Stimulated activated CD4-positive, alpha-beta T cell treated with anti-CD3 and anti-CD28 coated beads, Interleukin-1b, Interleukin-23, amount 100 ng/mL, for 1 hour (primary cell): ENCODE measurements at places on chromosomes 7 and 10.

GRCh38 chr7:43784030-43784584, 25.6 kb downstream of the BLVRA start:
- DNase-seq = no peak

DNA sequence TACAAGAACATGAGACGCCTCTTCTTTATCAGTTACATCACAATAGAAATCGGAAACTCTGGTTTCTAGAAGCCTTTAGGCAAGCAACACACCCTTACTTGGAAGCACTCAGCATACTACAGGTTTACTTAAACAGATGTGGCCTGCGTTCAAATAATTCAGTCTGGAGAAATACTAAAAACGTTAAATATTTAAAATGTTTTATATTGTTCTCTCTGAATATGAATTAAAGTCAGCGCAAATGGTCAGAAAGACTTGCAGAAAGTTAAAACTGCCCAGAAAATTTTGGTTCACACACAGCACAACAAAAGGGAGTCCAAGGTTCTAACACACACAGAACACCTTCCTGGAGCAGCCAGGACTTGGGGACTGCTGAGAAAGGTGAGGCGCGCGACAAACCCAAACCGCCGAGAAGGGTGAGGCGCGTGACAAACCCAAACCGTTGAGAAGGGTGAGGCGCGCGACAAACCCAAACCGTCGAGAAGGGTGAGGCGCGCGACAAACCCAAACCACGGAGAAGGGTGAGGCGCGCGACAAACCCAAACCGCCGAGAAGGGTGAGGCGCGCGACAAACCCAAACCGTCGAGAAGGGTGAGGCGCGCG, 25.8 kb downstream of the ESYT2 start:
- DNase-seq = no peak

GRCh38 chr10:113003052-113003451, 53.0 kb downstream of the TCF7L2 start:
- no peak for DNase-seq

GRCh38 chr10:50467209-50467608, 156.5 kb downstream of the SGMS1 start:
- DNase-seq = no peak

GRCh38 chr7:45878457-45879144, 5.7 kb upstream of the CCDC201 start:
- DNase-seq = no peak

GRCh38 chr10:60236869-60237524, 152.7 kb downstream of the ANK3 start:
- DNase-seq = no peak

DNA sequence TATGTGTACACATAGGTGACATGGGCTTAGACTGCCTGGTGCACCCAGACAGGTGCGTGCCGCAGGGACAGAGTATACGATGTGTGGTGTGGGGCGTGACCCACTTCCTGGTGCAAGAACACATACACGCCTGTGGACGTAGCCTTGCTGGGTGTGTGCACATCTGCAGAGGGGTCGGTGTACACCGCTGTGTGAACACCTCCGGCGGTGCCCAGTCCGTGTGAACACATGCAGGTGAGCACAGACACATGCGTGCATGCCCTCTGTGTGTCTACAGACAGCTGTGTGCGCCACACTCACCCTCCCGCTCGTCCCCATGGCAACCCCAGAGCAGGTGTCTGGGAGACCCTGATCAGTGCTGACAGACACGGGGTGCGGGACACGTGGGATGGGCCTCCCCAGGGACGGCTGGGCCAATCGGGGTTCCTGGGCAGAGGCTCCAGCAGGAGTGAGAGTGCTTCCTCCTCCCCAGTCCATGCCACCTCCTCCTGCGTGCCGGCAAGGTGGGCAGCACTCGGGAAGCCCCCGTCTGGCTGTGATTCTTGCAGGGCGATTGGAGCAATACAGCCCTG, 23.4 kb downstream of the ELFN1 start:
- DNase-seq = no peak

DNA sequence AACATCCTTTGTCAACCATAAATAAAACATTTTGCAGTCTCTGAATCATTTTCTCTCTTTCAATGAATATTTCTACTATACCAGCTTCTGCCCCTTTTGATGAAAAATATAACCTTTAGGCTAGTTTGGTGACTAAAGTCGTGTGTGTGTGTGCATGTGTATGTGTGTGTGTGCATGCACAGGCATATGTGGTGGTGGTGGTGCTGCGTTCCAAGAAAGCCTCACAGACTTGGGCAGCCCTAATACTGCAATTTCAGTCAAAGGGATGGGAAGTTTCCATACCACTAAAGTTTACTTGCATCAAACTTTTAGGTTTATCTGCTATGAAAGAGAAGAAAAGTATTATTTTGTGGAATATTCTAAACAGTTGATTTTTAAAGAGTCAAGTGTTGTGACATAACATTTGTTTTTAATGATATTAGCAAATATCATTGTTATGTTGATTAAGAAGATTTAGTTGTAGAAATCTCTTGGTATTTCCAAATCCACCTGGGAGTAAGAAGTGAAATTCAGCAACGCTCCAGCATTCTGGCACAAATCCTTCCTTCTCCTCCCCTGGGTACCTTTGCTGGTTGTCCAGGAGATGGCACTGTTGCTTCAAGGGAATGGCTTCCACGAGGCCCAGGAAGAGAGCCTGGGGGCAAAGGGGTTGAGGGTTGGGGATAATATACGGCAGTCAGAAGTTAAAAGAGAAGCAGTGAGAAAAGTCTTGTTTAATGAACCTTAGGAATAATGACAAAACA, 41.5 kb downstream of the ASB4 start:
- no peak for DNase-seq

GRCh38 chr7:32586291-32587221, 91.3 kb downstream of the AVL9 start:
- no peak for DNase-seq

DNA sequence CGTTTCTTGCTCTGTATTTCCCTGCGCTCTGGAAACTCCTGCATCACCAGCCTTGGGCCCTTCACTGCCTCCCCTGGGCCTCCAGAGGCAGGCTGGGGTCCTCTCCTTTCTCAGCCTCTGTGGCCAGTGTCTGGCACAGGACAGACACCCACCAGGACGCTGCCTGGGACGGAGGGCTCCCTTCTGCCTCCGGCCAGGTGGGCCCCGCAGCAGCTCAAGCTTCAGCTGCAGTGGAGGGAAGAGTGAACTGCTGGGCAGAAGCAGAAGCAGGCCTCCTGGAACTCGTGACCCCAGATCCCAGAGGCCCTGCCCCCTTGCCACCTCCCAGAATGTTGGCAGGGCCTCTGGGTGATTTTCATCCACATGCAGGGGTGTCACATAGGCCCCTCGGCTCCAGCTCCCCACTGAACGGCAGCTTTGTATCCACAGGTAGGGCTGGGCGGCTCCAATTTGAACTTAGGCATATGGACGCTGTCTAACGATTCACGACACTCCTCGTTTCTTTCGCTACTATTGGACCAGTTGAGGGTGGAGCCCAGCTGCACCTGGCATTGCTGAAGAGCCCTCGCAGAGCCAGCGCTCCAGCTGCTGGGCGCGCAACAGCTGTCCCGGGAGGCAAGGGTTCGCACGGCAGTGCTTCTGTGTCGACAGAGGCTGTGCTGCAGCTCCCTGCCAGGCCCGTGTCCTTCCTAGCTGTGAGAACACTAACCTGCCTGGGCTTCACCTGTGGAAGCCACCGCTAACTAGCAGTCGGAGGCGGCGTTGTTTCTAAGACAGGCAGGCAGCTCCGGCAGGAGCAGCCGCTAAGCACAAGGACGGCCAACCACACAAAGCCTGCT, 18.4 kb upstream of the GPR146 start:
- no peak for DNase-seq

- DNase-seq = no peak
Observed at GRCh38 chr7:147432079-147432478, 1158.5 kb upstream of the C7orf33 start.

GRCh38 chr7:149714910-149715471, 58.4 kb downstream of the ZNF467 start:
- peak; percentile 16 for DNase-seq

DNA sequence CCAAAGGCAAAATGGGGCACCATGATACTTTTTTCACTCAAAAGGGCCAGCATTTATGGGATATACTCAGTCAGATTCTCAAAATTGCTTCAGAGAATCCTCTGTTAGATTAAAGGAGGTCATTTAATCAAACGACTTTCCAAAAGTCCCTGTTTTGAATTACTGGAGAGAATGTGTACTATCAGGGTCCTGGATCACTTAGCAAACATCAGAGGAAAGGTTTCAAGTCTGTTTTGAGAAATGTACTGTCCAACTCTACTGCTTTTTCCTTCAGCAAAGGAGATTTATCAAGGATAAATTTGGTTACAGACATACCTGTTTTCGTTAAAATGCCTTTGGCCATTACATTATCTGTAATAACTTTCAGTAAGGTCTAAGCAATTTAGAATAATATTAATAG, 340.9 kb downstream of the GFRA1 start:
- DNase-seq = no peak

- no peak for DNase-seq
Observed at GRCh38 chr10:117928741-117929140, 118.0 kb downstream of the RAB11FIP2 start.

GRCh38 chr10:22823109-22823508, 104.7 kb upstream of the ARMC3 start:
- DNase-seq = no peak

DNA sequence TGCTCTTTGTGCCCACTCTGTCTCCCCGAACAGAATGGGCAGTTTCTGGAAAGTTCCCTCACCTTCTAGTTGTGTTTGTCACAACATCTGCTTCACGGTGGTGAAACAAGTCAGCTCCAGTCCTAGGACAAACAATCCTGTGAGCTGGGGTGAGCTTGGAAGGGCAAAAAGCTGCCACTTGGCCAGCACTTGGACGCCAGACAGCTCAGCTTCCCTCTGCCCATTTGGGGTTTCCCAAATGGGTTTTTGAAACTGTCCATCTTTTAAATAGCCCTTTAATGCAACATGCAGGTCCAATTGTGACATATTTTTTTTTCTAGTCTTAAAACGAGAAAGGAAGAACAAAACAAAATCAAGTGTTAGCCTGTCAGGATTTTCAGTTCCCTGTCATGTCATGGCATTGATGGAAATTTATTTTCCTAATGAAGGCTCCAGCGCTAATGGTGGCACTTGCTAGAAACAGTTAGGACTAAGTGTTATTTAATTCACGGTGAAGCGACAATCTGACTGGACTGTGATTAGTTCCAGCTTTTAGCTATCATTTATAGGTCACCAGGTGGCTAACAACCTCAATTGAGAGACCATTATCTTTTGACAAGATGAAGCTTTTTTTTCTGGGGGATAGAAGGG, 181.7 kb downstream of the MYOF start:
- no peak for DNase-seq

DNA sequence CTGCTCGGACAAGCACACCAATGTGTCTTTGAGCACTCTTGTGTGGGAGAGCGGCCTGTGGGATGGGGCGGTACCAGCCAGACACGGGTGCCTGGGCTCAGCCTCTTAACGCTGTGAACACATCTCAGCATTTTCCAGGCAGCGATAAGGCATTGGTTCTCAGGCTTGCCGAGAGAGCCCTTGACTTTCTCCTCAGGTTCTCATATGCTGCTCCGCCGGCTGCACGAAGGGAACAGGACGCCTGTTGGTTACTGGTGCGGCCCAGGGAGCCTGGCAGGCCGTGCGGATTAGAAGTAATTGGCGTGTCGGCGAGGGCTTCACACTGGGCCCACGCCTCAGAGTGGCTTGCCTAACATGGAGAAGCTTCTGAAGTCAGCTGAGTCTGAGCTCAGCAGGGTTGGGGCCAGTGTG, 456.7 kb upstream of the FOXK1 start:
- DNase-seq = no peak

DNA sequence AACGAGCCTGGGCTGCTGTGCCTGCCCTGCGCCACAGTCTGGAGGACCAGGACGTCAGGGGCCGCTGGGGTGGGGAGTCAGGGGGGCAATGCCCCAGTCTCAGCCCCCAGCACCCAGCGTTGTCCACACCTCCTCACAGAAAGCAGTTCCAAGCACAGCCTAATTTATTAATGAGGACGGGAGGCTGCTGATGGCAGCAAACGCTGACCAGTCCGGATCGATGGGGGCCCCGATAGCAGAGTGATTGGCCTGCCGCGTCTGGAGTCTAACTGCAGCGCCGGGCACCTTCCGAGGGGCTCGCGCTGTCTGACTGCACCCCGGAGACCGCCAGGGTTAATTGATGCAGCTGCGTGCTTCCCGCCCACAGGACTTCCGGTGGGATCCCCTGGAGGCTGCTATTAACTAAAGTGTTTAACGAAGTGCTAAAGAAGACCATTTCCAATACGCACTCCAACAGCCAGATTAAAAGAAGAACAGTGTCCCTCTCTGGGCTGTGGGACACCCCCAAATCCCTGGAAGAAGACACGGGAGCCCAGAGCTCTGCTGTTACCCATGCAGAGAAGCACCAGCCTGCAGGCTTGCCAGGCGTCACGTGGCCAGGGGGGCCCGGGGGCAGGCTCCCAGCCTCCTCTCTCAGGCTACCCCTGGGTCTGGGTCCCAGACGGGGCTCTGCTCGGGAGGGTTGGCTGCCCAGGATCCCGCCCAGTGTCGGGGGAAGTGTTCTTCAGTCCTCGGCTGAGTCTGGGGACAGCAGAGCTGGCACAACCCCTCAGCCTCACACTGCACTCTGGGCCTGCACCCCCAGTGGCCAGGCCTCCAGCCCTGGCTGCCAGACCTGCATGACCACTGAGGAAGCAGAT, 63.8 kb downstream of the MICALL2 start:
- no peak for DNase-seq

DNA sequence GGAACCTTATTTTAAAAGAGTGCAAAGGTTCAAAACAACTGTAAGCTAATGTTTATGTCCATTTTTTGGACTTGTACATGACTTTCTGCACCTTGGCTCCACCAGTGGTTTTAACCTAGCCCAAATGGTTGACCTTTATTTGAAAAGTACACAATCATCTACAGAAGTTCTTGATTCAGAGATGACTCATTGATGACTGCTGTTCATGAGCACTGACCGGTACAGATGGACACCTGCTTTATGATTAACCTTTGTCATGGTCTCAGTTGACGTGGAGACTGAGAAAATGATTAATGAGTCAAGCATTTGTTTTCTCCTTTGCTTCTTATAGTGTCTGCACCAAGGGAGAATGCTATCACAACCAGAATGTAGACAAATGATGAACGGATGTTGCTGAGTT, 55.7 kb upstream of the PTER start:
- no peak for DNase-seq

DNA sequence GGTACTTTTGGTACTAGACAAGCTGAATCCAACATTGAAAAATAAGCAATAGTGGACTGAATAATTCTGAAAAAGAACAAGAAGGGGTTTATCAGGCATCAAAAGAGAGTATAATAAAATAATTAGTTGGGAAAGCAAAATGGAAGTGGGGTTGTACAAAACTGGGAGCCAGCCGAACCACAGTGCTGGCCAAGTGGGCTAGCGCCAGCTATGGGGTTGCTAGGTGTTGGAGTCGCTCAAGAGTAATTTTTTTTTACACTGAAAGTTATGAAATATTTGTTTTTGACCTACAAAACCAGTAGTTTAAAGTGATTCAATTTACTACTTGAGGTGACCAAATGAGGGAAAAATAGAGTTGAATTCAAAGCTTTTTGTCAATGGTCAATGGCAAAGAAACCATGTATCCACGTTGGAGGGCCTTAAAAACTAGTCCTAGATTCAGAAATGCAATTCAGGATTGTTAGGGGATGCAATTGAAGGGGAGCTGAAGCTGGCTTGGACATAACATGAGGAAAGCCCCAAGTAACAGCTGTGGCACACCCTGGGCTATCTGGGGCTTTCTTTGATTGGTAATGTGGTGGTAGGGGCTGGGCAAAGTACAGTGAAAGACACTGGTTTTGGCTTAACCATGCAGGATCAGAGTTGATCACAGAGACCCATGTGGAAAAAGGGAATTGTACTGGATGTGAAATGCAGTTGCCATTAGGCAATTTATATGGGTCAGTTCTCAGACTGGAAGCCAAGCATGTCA, 28.3 kb upstream of the MSMB start:
- no peak for DNase-seq

- DNase-seq = no peak
Observed at GRCh38 chr7:33050535-33051318, 11.8 kb downstream of the NT5C3A start.
